ENCODE measurements at places on chromosomes 5 and 9. TPM values are rescaled to one million over a fixed set of nuclear protein-coding genes. Genes with fewer than 3 reads are reported as not detected.

DNA sequence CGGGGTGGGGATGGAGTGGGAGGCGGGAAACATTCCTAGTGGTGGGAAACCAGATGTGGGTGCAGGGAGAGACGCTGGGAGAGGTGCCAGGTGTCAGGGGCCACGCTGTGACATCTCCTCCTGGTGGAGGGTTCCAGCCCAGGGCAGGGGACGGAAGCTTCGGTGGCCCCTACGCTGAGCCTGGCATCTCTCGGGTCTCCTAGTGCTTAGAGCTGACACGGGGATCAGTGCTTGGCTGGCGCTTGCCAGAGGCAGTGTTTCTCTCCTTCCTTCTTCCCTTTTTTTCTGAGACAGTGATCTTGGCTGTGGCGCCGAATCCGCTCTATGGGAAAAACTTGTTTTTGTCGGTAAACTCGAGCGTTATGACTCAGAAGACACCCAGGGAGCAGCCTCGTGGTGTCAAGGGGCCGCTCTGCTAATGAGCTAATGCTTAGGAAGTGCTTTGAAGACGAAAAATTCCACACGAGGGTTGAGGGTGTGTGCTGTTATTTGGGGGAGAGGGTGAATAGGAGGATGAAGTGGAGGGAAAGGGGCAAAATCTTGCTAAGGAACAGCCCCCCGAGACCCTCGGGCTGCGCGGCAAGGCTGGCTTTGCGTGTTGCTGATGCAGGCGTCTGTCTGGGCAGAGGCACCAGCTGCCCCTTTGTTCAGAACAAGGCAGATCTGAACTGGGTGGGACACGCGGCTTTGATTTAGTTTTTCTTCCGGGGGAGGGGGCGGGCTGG, 20.4 kb upstream of the IER5L start:
- H3K4me1 ChIP-seq, result peaks cover 4% of the 10 kb centered on the region
- no peak overlapping the region for H3K4me3 ChIP-seq
- no peak overlapping the region for H3K27ac ChIP-seq
- H3K36me3 ChIP-seq, result no peaks in the 10 kb centered on the region
- peaks cover 20% of the 10 kb centered on the region for H3K27me3 ChIP-seq
- DNase-seq, result no peak

DNA sequence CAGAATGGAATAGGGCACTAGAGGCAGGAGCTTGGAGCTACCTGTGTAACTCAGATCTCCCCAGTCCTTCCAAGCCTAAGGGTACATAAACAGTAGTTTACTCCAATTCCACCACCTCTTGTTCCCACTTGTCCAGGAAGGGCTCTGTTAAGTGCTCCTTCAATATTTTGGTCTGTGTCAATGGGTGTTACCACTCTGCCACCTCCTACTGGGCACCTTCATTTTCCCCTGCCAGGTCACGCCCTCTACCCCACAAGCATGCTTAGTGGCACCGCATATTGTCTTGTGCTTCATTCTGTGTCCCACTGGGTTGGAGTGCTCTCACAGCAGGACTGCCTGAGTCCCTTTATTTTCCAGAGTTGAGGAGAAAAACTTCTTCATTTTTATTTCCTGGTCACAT, 459.8 kb downstream of the ARHGEF28 start:
- peaks cover 2% of the 10 kb centered on the region for H3K27me3 ChIP-seq
- H3K36me3 ChIP-seq, result no peaks in the 10 kb centered on the region
- DNase-seq, result no peak
- no peak overlapping the region for H3K27ac ChIP-seq
- H3K4me1 ChIP-seq, result no peaks in the 10 kb centered on the region
- H3K4me3 ChIP-seq, result no peak overlapping the region

The PRDM9 gene
- total RNA-seq, result not detected

- H3K36me3 ChIP-seq, result no peaks in the 10 kb centered on the region
- no peaks in the 10 kb centered on the region for H3K4me1 ChIP-seq
- H3K4me3 ChIP-seq, result no peak overlapping the region
- no peak overlapping the region for H3K27ac ChIP-seq
- no peak for DNase-seq
- H3K27me3 ChIP-seq, result no peaks in the 10 kb centered on the region
Measured at GRCh38 chr5:3337812-3338541, 257.7 kb upstream of the IRX1 start.

- H3K4me1 ChIP-seq, result no peaks in the 10 kb centered on the region
- no peak overlapping the region for H3K27ac ChIP-seq
- no peak for DNase-seq
- H3K36me3 ChIP-seq, result no peaks in the 10 kb centered on the region
- no peaks in the 10 kb centered on the region for H3K27me3 ChIP-seq
Measured at GRCh38 chr9:26308328-26308727, 584.3 kb downstream of the CAAP1 start.

GRCh38 chr5:82364497-82364896, 86.3 kb upstream of the RPS23 start:
- DNase-seq, result no peak
- H3K4me1 ChIP-seq, result peaks cover 22% of the 10 kb centered on the region
- no peaks in the 10 kb centered on the region for H3K36me3 ChIP-seq
- no peak overlapping the region for H3K27ac ChIP-seq

DNA sequence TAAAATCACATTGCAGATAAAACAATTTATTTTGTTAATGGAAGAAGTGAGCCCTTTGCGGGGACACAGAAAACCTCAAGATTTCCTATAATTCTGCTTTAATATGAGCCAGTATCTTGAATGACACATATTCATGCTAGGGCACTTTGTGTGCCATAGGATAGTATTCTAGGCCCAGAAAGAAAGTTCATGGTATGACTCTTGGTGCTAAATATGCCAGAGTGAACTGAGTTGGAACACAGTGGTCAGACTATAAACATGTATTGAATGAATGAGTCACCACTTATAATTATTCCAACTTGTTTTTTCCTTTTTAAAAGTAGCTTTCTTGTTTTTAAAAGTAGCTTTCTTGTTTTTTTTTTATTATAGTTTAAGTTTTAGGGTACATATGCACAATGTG, 46.0 kb downstream of the ADAMTS19 start:
- H3K27me3 ChIP-seq, result no peaks in the 10 kb centered on the region
- H3K27ac ChIP-seq, result no peak overlapping the region
- H3K4me3 ChIP-seq, result no peak overlapping the region
- H3K4me1 ChIP-seq, result no peaks in the 10 kb centered on the region

- H3K27ac ChIP-seq, result no peak overlapping the region
- no peak overlapping the region for H3K4me3 ChIP-seq
- peaks cover 15% of the 10 kb centered on the region for H3K27me3 ChIP-seq
- no peaks in the 10 kb centered on the region for H3K4me1 ChIP-seq
Measured at GRCh38 chr5:53239301-53239990, 129.9 kb upstream of the MOCS2 start.

The FOXD4L6 gene
- not detected for total RNA-seq

The ADGRD2 gene
- not detected for total RNA-seq
